Stimulated activated CD4-positive, alpha-beta T cell treated with anti-CD3 and anti-CD28 coated beads, Interleukin-1b, Interleukin-23, amount 100 ng/mL, for 1 hour (primary cell): ENCODE measurements at places on chromosomes 16 and 17.

GRCh38 chr17:32870969-32871368 lies 6.0 kb downstream of the MYO1D start:
- DNase-seq = no peak

- no peak for DNase-seq
These were observed 5.8 kb downstream of the ZNF18 start for GRCh38 chr17:11991461-11991860.

- DNase-seq = no peak
These were observed at the start of gene KCNJ2 for GRCh38 chr17:70168977-70169708. Gene KCNJ2, plus strand, starts transcription at chr17:70169532. Its CDS starts 5,508 bp downstream, at chr17:70175040.

- no peak for DNase-seq
These were observed 52.8 kb upstream of the SMIM36 start for GRCh38 chr17:55564081-55564480.

DNA sequence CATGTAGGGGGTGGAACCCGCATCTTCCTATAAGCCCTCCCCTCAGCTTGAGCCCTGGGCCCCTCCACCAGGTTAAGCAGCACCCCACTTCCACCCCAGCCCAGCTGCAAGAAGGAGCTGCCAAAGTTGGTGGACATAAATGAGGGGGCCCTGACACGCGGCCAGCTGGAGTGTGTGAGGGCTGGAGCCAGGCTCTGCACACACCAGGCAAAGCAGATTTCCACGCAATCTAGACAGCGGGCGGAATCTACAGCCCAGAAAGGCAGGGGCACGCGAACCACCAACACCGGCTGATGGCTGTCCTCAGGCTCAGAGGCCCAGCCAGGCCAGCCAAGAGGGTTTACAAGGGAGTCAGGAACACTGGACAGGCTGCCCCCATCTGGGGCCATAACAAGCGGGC lies 171.2 kb downstream of the ZNF423 start:
- no peak for DNase-seq

DNA sequence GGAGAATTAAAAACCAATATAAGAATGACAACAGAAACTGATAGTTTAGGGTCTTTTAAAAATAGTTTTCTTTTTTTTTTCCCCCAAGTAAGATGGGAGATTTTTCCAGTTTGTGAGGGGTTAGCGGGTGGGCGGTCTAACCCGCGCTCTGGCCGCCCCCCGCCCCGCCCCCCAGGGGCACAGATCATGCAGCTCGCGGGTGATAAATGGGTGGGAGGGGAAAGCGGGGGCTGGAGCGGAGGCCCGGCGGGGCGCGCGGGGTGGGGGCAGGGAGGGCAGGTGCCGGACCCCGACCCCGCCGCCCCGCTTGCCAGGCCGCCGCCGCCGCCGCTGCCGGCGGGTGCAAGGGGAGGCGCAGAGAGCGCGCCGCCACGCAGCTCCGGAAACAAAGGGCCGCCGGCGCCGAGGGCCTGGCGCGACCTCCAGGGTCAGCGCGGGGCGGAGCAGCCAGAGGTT lies 60.1 kb upstream of the GSE1 start:
- DNase-seq = no peak

DNA sequence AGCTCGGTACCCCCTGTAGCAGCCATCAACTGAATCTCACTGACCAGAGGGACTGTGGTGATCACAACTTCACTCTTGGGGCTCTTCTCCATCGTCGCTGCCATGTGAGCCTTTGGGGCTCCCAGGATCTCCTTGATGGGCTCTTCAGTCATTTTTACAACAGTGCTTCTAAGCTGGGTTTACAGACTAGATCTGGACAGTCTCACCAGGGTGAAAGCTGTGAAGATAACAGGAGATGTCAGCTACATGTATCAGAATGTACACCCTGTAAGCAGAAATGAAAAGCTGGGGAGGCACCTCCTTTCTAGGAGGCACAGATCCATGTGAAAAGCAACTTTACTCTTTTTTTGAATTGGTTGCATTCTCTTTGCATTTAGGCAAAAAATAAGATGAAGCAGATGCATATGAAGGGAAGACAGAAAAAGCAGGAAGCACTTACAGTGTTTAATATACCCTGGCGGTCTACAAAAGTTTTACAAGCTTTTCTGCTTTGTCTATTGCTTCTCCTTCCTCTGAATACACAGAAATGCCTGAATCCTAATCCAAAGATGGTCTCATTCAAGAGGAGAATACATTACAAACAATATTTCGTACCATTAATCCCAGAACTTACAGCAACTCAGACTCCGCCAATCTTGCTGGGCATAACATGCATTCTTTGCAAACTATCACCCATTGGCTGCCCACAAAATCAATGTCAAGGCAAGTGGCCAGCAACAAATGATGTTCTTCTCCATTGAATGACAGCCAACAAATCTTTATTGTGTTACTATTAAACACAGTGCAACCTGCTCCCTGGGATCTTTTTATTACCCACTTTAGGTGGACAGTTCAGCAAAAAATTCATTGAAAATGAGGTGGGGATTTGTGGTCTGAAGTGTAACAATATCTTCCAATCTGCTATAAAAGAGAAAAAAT lies 1.5 kb downstream of the TMEM100 start:
- DNase-seq = no peak

DNA sequence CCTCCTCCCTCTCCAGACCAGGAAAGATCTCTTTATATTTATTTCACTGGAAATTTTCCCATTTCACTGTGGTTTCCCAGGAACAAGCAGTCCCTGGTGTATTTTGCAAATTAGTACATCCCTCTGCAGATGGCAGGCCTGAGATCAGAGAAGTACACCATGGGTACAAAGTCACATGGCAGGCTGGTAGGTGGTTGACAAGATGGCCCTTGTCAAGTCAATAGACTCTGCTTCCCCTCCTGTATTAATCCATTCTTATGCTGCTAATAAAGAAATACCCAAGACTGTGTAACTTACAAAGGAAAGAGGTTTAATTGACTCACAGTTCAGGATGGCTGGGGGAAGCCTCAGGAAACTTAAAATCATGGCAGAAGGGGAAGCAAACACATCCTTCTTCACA lies 51.6 kb upstream of the KSR1 start:
- DNase-seq = no peak

- no peak for DNase-seq
These were observed 5.4 kb downstream of the RNF227 start for GRCh38 chr17:7910711-7911110.

DNA sequence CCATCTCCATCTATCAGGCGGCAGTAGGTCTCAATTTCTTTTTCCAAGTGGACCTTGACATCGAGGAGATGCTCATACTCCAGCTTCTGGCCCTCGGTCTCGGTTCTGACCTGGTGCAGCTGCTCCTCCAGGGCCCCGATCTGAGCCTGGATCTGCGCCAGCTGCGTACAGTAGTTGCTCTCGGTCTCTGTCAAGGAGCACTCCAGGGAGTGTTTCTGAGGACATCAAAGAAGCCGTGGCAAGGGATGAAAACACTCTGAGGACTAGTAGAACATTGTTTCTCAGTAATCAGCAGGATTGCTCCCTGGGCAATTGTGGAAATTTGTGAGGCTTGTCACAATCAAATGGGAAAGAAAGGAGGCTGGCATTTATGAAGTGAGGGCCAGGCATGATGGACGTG lies 5.9 kb downstream of the KRT28 start:
- no peak for DNase-seq

DNA sequence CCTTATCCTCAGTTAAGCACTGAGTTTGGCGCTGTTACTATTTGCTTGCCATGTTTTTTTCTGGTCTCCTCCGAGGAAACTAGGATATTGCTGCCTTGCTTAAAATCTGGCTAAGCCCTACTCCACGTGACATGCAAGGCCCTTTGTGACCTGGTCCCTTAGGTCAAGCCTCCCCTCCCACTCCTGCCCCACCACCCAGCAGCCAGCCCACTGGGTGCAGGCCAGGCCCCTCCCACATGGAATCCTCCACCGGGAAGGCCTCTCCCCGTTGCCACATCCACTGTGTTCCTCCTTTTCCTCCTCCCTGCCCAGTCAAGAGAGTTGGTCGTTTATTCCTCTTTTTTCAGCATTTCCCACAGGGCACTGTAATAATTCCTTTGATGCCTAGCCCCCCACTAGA lies 16.2 kb downstream of the PSMD3 start:
- DNase-seq = no peak

- DNase-seq = no peak
These were observed 138.6 kb upstream of the WSCD1 start for GRCh38 chr17:5931616-5932015.

- peak; percentile 11 for DNase-seq
These were observed 164.4 kb upstream of the GSE1 start for GRCh38 chr16:85448557-85449190.
